ENCODE measurements at places on chromosomes 5 and 9.

- DNase-seq = no peak
Measured at GRCh38 chr9:20898885-20899554, 132.4 kb downstream of the HACD4 start.

DNA sequence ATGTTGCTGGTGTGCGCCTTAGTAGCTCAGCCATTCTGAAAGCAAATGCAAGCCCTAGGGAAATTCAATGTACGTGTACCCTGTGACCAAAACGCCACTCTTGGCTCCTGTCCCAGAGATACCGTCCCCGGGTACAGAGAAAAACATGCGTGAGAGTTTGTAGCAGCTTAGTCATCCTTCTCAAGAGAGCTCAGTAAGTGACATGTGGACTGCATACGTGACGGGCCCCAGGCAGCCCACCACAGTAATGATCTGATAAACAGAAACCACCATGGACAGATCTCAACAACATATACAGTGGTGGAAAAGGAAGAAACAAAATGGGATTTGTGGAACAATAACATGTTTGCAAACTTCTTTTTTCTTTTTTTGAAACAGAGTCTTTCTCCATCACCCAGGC, 45.1 kb downstream of the S1PR3 start:
- no peak for DNase-seq

DNA sequence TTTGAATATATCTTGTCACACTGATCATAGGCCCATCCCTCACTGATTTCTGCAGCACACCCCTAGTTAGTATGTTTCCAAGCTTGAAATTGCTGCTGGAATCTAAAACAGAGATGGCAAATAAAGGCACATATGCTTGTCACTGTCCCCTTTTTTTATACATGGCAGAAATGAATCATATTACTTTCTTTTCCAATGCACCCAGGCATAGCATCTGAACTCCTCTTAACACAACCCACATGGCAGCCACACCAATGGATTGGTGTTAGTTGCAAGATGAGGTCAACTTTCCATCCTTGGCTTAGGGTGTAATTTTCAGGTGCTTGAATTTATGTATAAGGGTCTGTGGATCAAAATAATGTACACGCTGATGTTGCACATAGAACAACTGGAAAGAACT, 473.8 kb upstream of the ZNF608 start:
- DNase-seq = no peak

GRCh38 chr5:159913501-159913900, 2.8 kb upstream of the ADRA1B start:
- DNase-seq = no peak

DNA sequence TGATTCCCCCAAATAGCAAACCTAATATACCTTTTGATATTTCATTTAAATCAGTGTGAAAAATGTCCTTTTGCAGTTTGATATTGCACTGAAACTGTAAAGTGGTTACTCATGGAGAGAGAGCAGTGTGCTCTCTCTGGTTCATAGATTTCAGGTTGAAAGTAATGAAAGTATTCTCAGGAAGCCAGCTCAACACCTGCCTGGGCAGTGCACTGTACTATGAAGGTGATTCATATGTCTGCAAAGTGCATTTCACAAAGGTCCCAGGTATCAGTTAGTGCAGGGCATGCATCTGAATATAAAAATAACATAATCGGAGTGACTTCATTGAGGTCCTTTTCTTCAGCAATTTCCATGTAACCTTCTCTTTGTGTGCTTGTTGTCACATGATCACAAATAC, 274.3 kb downstream of the CDH18 start:
- DNase-seq = no peak

DNA sequence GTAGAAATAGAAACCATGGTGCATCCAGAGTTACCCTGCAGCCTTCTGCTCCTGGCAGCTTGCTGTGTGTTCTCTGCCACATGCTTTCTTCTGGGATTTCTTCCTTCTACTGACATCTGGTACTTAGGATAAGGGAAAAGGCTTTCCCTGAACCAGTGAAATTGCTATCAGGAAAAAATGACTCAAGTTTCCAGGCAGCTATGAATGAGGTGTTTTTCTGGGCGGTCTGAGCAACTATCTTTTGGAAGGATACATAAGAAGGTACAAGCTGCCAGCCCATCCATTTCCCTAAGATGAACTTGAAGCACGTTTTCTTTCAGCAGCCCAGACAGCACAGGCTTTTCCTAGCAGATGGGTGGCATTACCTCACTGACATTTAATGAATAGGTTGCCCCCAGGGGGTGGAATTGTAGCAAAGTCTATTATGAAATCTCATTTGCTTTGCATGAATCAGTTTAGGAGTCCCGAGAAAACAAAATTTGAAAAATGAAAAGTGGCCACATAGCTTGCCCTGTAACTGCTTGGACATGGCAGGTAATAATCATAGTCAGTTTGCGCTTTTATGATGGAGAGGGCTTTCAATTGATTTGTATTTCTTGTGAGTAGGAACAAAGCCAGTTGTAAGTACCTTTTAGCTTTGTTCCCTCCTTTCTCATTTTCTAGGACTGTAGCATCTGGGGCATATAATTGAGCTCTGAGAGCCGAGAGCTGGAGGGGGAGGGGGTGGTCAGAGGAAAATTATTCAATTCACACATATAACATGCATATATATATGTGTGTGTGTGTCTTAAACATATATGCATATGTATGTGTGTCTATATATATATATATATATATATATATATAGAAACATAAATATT, 108.5 kb downstream of the C9orf152 start:
- DNase-seq = peak; percentile 56

DNA sequence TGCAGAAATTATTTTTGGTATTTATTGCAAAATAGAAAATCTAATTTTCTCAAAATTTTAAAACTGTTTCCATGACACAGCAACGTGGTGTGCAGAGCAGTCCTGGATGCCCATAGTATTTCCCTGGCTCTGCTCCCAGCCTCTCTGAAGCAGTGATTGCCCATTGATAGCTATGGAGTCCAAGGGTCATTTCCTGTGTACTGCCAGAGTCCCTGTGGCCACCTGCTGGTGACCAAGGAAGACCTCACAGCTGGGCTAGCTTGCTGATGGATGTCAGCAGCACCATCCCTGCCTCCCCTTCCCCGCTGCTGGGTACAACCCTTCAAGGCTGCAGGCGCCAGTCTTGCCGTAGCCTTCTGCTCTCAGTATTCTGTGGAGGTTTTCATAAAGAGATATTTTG, 184.1 kb downstream of the DIRAS2 start:
- no peak for DNase-seq

DNA sequence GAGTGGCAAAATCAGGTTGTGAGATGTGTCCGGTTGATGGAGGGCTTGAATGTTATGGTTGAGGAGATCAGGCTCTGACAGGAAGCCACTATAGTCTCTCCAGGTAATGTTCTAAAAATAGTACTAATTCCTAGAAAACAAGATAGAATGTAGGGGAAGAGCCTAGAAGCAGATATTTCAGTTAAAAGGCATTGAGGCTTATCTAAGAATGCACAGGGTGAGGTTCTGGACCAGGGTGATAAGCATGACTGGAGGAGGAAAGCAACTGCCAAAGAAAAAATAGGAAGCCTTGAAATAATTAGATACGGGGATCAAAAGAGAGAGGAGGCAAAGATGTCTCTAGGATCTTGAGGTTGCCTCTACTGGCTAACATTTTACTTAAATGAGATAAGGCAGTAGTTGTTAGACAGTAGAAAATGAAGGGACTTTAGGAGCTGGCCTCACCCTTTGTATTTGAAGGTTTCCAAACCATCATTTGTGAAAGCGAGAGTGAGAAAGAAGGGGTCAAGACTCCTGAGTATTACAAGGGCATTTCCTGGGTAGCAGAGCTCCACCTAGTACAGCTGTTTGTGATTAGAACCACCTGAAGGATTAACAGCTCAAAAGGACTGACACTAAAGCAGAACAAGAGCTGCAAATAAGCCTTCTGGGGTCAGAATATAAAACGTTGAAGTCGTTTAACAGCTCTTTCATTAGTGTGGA, 15.4 kb upstream of the ARL15 start:
- no peak for DNase-seq

DNA sequence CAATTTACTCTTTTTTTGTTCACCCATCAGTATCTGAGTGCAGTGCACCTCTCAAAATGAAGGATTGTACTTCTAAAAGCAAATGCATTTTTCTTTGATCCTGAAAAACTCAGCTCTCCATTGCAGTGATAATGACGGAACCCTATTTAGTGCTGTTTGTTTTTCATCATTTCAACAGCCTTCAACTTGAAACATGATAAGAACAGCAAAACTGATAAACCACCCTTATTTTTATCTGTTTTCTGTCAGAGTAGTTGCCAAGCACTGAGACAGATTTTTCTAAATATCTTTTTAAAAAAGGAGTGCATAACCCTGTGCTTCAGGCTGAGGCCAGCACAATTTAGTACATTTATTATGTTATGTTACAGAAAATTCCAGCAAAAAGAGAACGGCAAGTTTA, 549.8 kb upstream of the DMAC1 start:
- DNase-seq = no peak

DNA sequence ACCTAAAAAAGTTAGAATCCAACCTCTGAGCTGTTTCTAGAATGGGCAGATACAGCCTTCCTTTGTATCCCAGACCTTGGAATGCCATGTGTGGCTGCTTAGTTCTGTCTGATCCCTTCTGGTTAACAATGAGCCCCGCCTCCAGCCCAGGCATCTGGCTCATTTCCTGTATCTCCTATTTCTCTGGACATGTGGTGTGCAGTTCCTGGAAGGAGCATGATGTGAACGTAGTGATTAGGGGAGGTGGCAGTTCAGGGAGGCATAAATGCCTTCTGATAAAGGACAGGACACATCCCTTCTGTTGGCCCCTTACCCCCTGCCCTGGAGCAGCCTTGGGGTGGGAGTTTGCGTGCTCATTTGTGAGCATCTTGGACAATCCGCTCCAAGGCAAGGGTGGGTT, 243.0 kb downstream of the ZSWIM6 start:
- peak; percentile 90 for DNase-seq

- peak; percentile 11 for DNase-seq
Measured at GRCh38 chr5:23507278-23507685, at the start of gene PRDM9. PRDM9 (plus strand) TSS chr5:23507609; CDS start chr5:23509034, 1,425 bp downstream.

DNA sequence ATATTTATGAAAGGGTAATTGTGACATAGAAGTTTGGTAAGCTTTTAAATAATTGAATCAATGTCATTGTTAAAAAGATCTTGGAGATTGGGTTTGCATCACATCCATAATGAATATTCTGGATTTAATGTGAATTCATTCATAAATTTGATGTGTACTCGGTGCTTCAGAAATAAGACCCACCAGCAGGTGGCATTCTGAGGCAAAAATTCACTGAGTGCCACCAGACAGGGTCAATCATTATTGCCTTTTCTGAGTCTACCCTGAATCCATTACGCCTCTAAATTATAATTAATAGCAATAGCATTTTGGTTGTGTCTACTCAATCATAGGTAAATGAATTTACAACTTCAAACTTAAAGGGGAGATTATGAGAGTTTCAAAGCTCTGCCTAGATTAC, 1.0 kb downstream of the TRPC7 start:
- peak; percentile 8 for DNase-seq

DNA sequence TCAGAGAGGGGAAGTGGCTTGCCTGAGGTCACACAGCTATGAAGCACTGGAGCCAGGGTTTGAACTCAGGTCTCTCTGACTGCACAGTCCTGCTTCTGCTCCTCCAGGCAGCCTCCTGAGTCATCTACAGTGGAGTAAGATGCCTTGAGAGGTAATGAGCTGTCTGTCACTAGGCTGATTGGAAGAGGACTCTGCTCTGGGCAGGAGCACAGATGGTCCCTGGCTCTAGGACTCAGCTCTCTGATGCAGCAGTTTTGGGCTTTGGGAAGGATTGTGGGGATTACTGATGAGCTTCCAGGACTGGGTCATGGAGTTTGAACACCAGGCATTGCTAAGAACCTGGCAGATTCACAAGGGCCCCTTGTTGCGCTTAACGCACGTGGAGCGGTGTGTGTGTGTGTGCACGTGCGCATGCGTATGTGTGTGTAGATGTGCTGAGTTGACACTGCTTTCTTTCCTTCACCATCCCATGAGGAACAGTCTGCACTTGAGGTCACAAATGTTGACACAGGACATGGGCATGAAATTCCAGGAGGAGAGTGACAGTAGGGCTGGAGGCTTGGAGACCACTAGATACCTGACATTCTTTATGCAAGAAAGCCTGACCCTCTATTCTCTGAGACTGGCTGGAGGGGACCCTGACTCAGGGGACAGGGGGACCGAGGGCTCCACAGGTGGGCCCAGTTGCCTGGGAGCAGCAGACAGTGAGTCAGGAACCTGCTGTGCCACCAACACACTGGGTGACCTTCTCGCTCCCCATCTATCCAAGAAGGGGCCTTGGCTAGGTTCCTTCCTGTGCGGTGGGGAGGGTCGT, 170.5 kb downstream of the RGS3 start:
- no peak for DNase-seq

DNA sequence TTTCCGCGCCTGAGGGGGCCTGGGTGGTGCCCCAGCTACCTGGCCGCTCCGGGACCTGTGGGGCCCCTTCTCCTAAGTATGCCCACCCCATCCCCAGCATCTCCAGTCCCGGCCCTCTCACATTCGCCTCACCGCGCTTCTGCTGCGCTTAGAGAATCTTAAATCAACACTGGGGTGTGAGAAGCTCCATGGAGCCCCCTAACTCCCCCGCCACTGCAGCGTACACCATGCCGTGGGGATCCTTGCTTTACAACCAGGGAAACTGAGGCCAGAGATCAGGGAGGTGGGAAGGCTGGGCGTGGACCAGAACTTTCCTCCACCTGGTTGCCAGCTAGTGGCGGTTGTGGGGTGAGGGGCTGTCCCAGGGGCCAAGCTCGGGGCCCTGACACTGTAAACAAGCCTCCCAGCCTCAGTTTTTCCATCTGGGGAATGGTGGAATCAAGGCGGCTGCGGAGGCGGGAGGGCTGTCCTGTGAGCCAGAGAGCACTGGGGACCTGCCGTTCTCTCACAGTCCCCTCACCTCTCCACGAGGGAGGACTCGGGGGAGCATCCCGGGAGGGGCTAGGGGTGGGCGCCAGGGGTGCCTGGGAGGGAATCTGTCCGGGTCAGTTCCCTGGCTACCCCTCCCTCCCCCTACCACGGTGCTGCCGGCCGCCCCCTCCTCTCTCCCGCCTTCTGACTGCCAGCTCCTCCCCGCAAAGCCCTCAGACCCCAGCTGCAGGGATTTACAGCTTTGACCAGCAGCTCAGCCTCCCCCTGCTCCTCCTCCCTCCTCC, 161.2 kb downstream of the C9orf50 start:
- no peak for DNase-seq

- peak; percentile 70 for DNase-seq
Measured at GRCh38 chr9:69971643-69972449, 71.8 kb upstream of the MAMDC2 start.
